ENCODE measurements at places on chromosomes 4 and X.

DNA sequence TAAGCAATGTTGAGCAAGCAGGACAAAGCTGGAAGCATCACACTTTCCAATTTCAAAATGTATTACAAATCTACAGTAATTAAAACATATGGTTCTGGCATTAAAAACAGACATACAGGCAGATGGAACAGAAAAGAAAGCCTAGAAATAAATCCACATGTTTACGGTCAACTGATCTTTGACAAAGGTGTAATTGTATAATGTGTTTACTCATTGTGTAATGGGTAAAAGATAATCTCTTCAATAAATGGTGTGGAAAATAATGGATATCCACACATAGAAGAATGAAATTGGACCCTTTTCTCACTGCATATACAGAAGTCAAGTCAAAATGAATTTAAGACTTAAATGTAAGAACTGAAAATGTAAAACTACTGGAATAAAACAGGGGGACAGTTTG is 394.2 kb downstream of the ANKRD50 start:
- no peak for DNase-seq

GRCh38 chr4:106034220-106034619 is 138.9 kb downstream of the NPNT start:
- no peak for DNase-seq

- DNase-seq, result no peak
Measured at GRCh38 chr4:126708716-126709115, 924.0 kb upstream of the INTU start.

GRCh38 chrX:148573119-148573518 is 72.7 kb downstream of the AFF2 start:
- DNase-seq, result no peak

- DNase-seq, result no peak
Measured at GRCh38 chrX:38335382-38335781, 8.1 kb upstream of the RPGR start.

DNA sequence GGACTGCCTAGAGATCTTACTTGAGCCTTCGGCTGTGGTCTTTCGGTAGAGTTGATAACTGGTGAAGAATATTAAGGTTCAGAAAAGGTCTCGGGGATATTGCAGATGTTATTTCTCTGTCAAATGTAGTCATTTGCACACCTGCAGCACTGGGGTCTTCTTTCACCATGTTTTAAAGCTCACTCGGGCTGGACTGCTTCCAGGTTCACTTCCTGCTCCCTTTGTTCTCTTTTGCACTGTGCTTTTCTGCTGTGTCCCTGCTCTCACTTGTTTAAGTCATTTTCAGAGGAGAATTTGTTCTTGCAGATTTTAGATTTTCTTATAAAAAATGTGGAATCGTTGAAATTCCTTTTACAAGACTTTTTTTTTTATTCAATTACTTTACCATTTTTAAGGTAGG is 68.5 kb downstream of the BMPR1B start:
- DNase-seq, result no peak

DNA sequence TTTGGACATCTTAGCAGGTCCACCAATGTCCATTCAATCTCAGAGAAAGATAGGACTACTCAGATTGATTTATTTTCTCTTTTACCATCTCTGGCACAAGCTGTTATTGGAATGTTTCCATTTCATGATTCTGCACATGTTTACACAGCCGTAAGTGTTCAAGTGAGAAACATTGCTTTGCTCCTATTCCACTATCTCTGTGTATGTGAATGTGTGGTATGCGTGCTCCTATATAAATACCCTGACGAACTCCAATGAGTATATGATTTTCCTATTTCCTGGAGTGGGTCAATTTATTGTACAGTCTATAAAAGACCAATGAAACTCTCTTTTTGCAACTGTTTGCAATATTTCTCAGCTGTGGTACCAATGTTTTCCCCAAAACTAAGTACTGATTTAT is 221.0 kb upstream of the GALNT7 start:
- no peak for DNase-seq

GRCh38 chrX:17007134-17007768 is 60.8 kb downstream of the REPS2 start:
- no peak for DNase-seq

DNA sequence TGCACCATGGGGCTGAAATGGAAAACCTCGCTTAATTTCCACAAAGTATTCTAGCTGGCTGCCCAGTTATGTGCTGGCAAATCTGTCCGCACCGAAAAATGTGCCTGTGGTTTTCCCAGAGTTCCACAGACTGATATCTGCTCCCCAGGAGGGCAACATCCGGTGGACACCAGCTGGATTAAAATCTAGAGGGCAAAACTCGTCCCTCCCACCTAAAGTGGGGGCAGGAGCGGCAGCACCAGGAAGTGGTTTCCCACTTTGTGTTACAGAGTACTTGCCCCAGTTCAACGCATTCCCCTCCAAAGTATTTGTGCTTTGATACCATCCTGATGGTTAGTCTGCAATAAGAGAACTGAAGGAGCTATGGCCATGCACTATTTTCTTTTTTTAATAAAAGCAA is 187.6 kb downstream of the TSPAN5 start:
- no peak for DNase-seq

GRCh38 chr4:95534032-95534431 is 14.7 kb downstream of the UNC5C start:
- DNase-seq, result no peak

DNA sequence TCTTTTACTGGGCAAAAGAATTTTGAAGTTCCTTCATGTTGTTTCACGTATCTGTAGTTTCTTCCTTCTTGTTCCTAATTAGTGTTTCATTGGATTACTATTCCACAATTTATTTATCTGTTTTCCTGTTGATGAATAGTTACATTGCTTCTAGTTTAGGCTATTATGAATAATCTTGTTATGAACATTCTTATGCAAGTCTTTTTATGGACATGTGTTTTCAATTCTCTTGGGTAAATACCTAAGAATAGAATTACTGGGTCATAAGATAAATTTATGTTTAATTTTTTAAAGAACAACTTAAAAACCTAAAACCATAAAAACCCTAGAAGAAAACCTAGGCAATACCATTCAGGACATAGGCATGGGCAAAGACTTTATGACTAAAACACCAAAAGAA is 70.9 kb upstream of the RXFP1 start:
- DNase-seq, result no peak

DNA sequence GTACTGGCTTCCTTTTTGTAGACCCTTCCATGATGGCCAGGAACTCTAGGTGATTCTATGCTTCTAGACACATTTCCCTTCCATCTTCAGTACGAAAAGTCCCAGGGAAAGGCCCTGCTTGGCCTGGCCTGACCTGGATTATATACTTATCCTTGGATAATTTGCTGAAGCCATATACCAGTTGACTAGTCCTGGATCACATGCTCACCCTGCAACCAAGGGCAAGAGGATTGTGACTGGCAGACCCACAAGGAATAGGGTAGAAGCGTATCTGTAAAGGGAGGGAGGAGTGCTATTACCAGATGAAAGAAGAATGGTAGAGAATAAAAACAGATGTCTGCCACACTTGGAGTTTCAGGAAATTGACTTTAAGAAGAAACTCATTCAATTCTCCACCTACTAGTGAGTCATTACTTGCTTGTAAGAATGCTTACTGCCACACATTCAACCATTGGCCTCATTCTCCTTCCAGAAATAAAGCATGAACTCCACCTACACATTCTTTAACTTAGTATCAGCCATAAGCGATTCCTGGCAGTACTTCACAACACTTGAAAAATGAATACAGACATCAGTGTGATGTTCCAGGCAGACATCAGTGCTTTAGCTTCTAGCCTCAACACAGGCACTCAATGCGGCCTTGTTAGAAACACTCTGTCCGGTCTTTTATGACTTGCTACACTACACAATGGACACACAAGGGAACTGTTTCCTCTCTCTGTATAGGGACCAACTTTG is 141.8 kb downstream of the CBR4 start:
- no peak for DNase-seq

DNA sequence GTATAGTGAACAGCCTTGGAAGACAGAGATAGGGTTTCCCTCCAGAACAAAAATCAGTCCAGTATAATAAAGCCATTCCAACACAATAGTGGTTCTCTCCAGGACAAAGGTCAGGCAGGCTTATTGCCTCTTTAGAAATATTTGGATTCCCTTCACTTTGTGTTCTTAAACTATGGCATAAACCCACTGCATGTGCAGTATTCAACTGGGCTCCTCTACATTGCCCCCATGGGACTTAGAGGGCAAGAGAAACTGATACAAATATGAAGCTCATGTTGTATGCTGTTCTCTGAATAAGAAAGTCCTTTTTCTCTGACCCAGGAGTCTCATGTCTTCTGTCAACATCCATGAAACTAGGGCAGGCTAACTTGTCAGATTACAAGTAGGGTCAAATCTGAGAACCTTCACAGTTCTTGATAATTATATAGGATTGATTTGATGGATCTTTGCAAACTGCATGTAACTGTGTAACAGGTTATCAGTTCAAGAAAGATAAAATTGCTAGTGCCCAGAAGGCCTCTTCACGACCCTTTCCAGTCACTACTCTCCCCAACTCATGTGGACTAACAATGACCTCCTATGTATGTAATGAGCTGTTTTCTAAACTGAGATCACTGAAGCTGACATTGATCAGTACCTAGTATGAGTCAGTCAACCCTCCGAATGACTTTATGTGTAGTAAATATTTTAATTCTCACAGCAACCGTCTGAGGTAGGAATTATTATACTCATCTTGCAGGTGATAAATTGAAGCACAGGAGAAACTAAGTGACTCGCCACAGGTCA is 31.9 kb upstream of the FAM9C start:
- DNase-seq, result no peak

DNA sequence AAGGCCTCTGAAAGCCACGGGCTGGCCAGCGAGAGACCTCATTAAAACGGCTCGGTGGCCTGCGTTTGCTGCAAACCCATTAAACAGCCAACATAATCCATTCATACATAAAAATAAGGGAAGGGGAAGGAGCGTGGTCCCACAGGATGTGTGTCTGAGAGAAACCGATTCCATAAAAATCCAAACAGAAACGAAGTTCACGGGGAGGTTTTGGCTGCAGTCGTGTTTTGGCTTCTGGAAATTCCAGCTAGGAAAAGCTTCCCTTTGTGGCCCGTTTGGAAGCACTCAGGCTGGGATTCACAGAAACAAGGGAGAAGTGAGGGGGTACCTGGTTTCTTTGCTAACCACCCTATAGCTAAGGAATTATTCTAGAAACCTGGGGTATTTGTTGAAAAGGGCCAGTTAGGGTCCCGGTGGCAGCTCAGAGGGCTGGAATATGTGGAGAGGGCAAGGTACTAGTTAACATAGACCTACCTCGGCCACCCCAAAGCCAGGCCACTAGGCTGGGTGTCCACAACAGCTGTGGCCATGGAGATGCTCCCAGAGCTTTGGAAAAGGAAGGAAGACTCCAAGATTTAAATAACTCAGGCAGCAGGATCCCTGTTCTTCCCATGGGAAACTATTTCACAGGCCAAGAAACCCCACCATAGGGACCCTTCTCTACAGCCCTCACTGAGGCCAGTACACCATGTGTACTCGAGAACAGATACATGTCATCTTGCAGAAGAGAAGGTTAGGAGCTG is 166.8 kb downstream of the BCOR start:
- DNase-seq, result no peak

DNA sequence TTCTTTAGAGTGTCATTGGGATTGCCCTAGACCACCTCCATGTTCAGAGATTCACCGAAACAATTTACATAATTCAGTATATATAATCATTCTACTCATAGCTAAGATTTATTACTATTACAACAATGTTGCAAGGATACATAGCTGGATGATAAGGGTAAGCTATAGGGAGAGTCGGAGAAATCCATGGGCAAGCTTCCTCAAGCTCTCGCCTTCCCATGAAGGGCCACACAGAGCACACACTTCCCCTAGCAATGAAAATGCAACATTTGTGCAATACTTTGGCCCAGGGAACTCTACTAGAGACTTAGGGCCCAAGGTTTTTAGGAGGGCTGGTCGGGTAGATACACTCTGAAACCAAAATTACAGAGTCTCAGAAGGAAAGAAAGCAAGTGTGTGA is 49.7 kb upstream of the ABCG2 start:
- DNase-seq, result no peak

GRCh38 chr4:150960079-150960478 is 55.0 kb downstream of the LRBA start:
- DNase-seq, result no peak

- DNase-seq, result no peak
Measured at GRCh38 chr4:42391355-42391664, 6.0 kb upstream of the SHISA3 start.

DNA sequence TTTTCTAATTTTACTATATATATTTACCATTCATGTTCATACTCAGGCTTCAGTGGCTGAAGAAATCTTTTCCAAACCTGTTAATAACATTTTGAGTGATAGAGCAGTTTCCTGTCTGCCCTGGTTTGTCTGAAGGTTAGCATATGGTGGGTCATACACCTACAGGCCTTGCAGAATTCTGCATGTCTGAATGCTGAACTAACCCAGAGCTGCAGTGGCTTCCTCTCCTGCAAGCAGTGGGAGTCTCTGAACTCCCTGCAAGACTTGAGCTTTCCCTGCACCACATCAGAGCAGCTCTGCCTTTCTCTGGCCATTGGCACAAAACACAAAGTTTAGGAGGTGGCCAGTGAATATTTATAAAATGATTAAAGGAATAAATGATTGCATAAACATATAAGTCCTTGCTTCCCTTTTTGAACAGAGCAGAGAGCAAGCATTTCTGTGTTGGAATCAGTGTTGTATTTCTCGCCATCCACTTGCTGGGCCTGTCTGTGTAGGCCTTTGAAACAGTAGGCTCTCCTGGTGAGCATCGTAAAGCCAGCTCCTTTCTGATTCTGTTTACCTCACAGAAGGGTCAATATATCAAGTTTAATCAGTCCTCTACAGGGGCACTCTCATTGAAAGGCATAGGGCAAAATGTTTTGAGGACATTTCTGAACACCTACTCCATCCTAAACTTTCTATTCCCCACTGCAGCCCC is 15.0 kb upstream of the UNC5C start:
- DNase-seq, result no peak

GRCh38 chr4:16659079-16659478 is 239.4 kb downstream of the LDB2 start:
- DNase-seq, result no peak

DNA sequence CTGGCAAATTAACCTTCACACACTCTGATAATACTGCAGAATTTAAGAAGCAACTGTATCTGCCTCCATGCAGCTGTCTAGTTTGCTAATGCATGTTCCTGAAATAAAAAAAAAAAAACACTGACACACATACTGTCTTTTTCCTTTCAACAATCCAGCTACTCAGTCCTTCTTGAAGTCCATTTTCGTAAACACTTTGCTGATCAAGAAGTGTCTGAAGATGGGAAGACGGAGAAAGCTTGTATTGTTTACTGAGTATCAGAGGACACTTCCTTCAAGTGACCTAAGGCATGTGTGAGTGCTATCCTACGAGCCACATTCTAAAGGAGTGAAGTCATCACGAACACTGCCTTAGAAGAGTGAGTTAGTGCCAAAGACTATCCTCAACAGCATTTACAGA is 82.6 kb downstream of the LUZP4 start:
- no peak for DNase-seq

Data from activated CD8-positive, alpha-beta memory T cell treated with anti-CD3 and anti-CD28 coated beads for 24 hours (primary cell).